ENCODE measurements at places on chromosomes 5 and 9.

- DNase-seq: no peak
Observed at GRCh38 chr9:101702257-101702656, 36.2 kb downstream of the GRIN3A start.

GRCh38 chr9:123465304-123465703, 109.3 kb downstream of the CRB2 start:
- DNase-seq: no peak

DNA sequence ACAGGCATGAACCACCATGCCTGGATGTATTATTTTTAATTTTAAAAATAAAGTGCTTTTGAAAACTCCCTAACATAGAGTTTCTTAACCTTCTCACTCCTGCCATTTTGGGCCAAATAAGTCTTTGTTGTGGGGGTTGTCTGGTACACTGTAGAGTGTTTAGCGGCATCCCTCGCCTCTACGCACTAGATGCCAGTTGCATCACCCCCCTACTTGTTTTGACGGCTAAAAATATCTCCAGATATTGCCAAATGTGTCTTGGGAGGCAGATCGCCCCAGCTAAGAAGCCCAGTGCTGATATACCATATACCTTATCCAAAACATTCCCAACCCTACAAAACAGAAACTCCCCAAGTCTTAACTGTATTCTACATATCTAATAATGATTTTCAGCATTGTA, 54.6 kb downstream of the SCAI start:
- no peak for DNase-seq

- DNase-seq: no peak
Observed at GRCh38 chr5:59798862-59799667, 94.5 kb downstream of the PDE4D start.

GRCh38 chr5:76145945-76146344, 62.8 kb downstream of the SV2C start:
- no peak for DNase-seq

DNA sequence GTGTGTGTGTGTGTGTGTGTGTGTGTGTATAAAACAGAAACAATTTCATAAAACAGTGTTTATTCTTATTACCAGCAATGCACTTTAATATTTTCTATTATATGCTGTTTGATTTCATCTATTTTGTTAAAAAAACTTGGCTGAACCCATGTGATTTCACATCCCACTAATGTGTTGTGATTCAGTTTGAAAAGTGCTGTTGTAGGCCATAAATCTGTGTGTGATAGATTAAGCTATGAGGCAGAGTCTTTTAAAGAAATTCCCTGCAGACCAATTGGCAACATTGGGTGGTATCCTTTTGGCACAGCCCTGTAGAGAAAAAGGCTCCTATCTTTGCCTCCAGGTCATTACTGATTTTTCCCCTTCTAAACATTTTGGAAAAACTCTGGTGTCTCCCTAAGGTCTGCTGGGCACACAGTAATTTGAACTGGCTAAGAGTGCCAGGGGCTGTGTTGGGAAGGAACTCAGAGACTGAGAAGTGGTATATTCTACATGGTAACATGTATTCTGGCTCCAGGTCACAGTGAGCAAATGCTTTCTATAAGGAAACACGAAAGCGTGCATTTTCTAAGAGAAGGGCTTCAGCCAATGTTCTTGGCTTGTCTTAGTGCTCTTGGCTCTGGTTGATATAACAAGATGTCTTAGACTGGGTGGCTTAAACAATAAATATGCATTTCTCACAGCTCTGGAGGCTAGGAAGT, 4.5 kb downstream of the CAMK4 start:
- DNase-seq: no peak

DNA sequence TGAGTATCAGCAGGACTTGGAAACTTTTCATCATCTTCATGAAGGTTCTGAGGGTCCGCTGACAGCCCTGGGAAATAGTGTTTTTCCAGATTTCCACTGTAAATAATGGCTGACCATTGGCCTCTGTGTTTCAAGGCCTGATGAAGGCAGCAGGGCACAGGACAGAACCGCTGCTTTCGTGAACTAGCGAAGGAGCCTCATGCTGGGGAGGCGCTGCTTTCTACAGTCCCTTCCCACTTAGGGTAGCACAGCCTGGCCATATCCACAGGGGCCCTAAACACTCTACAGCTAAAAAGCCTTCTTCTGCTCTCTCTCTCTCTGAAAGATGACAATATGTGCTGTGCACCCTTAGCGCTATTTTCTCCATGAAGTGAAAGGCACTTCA, 118.2 kb downstream of the MED27 start:
- no peak for DNase-seq

GRCh38 chr9:124392871-124393460, 22.3 kb downstream of the PSMB7 start:
- no peak for DNase-seq
